ENCODE measurements at places on chromosomes 16 and 17.

GRCh38 chr17:35163886-35164285, 16.3 kb downstream of the UNC45B start:
- no peak for DNase-seq

- no peak for DNase-seq
These were observed 6.9 kb downstream of the USP6 start for GRCh38 chr17:5122586-5123342.

- no peak for DNase-seq
These were observed 513 bp downstream of the CRLF3 start for GRCh38 chr17:30824002-30824355.

- DNase-seq, result no peak
These were observed 16.3 kb downstream of the CACNA1G start for GRCh38 chr17:50576864-50577263.

GRCh38 chr17:8924595-8924994, 40.9 kb downstream of the PIK3R5 start:
- no peak for DNase-seq

- no peak for DNase-seq
These were observed 53.3 kb downstream of the MGAT5B start for GRCh38 chr17:76921340-76922036.

DNA sequence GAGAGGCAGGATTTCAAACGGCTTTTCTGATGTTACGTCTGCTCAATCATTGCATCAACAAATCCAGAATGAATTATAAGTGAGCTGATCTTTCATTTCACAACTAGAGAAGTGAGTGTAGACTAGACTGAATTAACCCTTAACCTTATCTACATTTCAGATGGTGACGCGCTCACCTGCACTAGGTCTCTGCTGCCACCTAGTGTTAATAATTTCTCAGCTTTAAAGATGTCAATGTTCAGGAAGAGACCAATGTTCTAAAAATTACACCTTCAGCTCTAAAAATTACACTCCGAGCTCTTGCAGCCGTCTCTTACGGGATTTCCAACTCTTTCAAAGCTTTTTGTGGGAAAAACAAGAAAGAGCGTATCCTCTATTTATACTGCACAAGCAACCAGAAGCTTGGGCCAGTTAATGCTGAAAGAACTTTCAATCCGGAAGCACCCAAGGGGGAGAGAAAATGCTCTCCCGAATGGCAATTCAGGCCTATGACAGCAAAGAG, 88.2 kb upstream of the FA2H start:
- DNase-seq, result peak; percentile 1

DNA sequence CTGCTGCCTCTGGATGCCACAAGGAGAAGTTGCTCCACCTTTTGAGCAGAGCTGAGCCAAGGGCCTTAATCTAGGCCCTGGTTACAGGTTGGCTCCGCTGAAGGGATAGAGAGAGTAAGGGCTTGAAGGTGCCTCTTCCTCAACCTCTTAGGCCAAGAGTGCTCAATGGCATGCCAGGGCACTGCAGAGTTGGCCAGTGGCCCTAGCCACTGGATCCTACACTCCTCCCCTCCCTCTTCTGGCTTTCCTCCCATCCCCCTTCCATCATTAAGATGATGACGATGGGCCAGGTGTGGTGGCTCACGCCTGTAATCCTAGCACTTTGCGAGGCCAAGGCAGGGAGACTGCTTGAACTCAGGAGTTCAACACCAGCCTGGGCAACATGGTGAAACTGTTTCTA, 50.5 kb downstream of the MYO18A start:
- no peak for DNase-seq

Measured in NCI-H2081 treated with DMSO at 0.1 percent for 48 hours (cell line).